SJSA1 (cell line): ENCODE measurements at places on chromosomes 13 and 19. TPM values are rescaled to one million over a fixed set of nuclear protein-coding genes. Genes with fewer than 3 reads are reported as not detected.

Gene RSPH6A
- total RNA-seq, result not detected in 2 replicates

Gene TBCB
- total RNA-seq, result 305 and 427 TPM in 2 replicates

- DNase-seq, result no peak
Observed at GRCh38 chr13:76213423-76213904, 577.3 kb downstream of the LMO7 start.

GRCh38 chr19:44712864-44713515 is 14.0 kb downstream of the CEACAM16 start:
- DNase-seq, result no peak

Gene CEACAM18
- not detected in 2 replicates for total RNA-seq

- DNase-seq, result peak; percentile 59
Observed at GRCh38 chr13:97140611-97141010, 81.5 kb upstream of the MBNL2 start.

DNA sequence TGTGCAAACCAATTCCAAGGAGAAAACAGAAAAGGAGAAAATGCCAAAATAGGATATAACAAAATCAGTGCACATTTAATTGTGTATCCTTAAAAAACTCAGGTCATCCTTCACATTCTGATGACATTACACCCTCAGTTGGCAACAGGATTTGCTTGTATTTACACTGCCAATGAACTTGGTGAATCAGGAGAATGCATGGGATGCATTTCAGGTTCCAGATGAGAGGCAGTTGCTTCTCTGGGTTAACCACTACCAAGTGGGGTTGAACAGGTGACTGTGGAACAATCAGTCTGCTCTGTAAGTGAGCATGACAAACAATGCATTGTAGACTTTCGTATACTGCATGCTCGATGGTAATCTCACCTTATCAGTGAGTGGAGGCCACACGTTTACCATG is 79.1 kb downstream of the STARD13 start:
- DNase-seq, result no peak

Gene CCDC124
- 41.1 and 55.2 TPM in 2 replicates for total RNA-seq

DNA sequence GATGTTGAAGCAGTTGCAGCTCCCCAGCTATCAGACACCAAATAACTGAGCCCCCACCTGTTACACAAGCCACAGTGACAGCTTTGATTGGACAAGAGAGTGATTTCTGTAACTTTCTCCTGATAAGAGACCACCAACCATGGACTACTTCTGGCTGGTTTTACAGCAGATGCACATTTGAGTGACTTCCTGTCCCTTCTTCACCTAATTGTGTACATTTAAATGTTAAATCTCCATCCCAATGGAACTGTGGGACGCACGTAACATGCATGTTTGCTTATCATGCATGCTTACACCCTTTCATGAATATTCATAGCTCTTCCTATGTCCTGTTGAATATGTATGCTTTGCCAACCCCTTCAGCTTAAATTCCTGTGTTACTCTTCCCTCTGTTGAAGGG is 6.0 kb upstream of the TNFSF11 start:
- DNase-seq, result no peak

DNA sequence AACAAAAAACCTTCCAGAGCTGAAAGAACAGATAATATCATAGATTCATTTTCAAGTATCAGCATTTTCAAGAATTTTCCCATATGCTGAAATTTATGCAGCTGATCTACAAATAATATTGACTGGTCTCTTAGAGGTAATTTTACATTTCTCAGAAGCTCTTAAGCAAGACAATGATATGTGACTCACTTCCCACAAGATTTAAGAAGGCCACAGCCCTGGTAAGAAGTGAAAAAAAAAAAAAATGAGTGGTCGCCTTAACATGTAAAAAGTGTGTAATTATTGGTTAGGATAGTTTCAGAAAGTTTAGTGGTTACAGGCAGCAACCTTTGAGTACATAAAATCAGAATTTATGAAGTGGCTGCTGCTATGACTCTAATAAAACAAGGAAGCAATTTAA is 54.5 kb downstream of the NUFIP1 start:
- peak; percentile 16 for DNase-seq

DNA sequence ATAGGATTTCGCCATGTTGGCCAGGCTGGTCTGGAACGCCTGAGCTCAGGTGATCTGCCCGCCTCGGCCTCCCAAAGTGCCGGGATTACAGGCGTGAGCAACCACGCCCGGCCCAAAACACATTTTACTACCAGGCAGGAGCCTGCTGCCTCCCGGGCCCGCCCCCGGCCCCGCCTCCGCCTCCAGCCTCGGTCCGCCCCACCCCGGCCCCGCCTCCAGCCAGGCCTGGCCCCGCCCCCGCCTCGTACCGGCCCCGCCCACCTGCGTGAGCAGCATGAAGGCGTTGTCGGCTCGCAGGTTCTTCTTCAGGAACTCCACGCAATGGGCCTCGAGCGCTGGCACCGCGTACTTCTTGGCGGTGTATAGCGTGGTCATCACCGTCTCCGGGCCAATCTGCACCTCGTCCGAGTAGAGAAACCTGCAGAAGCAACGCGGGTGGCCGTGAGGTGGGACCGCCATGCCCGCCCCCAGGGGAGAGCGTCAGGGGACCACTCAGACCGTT is 22.7 kb downstream of the BTBD2 start:
- no peak for DNase-seq

Gene PALM3
- total RNA-seq, result not detected in 2 replicates

- no peak for DNase-seq
Observed at GRCh38 chr13:102729560-102730270, 34.9 kb upstream of the METTL21C start.

GRCh38 chr13:85833921-85834320 is 34.7 kb upstream of the SLITRK6 start:
- DNase-seq, result no peak

GRCh38 chr13:44855860-44856259 is 133.4 kb downstream of the NUFIP1 start:
- DNase-seq, result no peak

GRCh38 chr19:16259385-16260159 is 61.9 kb downstream of the AP1M1 start:
- no peak for DNase-seq
